Stimulated activated CD4-positive, alpha-beta T cell treated with anti-CD3 and anti-CD28 coated beads, Interleukin-12 subunit alpha, Interleukin-12 subunit beta, amount 100 ng/mL, for 48 hours (primary cell): ENCODE measurements at places on chromosomes 7 and 10.

DNA sequence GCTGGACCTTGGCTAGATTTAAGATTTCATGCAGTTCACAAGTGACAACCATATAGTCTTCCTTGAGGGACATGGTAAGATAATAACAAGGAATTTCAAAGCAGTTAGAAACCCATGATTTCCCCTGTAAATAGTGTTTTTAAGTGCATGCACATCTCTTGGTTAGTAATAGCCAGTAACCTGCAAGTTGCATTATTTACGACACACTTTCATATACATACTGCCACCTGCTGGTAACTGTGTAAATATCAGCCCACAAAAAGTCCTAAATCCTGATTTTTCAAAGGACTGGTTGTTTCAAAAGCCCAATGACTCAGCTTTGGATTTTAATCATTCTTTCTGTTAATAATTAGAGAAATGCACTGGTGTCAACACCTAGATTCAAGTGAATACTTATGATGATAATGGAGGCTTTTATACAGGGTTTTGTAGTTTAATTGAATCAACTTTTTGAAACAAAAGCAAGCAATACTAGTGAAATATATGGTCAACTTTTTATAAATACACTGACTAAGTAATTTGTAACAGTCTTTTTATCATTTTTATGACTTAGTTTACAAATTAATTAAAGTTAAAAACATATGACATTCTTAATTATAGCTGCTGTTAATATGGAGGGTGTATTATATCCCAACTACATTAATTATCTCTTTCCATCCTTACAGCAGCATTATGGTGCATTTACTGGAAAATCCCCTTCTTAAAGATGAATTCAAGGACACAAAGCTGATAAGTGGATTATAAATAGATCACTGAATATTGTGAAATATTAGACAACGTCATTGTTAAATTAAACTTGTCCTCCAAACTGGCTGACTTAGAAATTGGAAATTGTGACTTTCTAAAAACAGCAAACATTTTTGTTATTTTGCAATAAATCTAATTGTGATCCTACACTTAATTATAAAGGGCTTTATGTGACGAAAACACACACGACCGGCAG is 367.7 kb upstream of the SEMA3D start:
- DNase-seq = no peak

DNA sequence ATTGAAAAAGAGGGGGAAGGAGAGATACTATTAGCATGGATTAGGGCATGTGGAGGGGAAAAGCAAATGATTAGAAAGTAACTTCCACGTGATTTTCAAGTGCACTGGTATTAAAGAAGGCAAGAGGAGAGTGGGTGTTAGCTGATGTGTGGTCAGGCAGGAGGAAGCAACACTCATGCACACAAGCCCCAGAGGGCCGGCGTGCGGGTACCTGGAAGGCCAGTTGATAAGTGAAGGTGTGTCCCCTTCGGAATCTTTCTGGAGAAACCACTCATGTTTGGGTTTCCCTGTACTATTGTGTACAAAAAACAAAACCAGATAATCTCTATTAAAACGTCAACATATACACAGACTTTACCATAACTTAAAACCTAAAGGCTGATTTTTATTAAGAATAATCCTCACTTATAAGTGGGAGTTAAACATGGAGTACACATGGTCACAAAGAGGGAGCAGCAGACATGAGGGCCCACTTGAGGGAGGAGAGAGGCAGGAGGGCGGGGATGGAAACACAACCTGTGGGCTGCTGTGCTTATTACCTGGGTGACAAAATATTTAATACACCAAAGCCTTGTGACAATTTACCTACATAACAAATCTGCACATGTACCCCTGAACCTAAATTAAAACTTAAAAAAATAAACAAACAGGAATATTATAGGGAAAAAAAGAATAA is 98.9 kb downstream of the SVIL start:
- DNase-seq = no peak

DNA sequence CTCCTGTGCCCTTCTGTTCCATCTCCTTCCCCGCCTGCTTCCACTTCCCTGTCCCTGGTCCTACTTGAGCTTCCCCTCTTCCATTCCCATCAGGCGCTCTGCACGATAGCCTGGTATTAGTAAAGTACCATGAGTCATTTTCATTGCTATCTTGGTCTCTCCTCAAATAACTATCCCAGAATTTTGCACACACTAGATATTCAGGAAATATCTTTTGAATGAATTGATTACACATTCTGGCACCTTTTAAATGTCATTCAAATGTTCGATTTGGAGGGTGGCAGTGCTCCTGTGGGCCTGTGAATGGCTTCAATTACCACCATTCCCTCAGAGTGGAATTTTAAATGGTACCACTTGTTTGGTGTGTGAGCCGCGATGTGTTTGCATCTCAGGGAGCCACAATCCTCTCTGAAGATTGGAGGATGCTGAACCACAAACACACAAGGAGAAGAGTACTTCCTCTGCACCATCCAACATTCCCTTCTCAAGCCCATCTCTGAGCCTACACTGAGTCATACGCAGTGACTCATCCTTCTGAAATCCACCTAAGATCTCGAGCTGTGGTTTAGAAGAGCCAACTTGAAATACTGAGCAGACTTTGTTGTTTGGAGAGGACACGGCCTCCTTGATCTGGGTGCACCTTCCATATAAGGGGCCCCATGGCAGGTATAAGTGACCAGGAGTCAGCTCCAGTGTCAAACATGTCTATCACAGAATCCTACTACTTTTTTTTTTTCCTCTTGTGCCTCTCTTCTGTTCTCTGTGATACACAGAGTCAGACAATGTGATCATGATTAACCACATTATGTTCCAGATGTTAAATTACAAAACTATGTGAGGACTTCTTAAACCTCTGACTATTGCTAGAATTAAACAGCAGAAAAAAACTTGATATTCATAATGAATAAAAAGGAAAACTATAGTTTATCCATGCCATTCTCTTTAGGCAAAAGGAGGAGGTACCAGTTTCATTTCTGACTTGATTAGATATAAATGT is 81.9 kb downstream of the BMPER start:
- no peak for DNase-seq

- DNase-seq = peak; percentile 42
Measured at GRCh38 chr7:150357270-150357669, 11.4 kb upstream of the REPIN1 start.

DNA sequence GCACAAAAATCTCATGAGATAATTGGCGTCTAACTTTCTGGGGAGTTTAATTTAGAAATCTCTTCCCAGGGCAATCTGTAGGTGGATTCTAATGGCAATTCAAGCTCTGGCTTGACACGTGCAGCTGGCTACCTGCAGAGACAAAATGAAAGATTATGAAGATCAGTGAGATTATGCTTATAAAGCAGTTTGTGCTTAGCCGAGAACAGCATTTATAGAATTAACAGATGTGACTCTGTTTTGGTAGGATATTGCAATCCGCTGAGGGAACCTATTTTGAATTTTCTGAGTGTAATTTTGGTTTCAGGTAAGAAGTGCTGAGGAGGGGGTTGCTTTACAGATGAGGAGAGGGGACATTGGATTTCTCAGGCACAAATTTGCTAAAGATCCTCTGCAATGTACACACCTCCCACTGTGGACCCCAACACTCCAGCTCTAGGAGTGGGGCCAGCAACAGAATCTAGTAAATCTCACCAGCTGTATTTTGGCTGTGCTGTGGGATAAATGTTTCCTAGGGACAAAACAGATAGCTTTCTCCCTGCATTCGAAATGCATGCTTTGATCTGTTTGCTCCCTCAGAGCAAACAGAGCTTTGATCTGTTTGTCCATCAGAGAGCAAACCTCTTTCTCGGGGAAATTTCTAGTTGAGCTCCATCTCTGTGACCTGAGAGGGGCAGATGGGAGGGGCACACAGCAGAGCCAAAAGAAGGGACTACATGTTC is 7.4 kb downstream of the GJD4 start:
- no peak for DNase-seq

DNA sequence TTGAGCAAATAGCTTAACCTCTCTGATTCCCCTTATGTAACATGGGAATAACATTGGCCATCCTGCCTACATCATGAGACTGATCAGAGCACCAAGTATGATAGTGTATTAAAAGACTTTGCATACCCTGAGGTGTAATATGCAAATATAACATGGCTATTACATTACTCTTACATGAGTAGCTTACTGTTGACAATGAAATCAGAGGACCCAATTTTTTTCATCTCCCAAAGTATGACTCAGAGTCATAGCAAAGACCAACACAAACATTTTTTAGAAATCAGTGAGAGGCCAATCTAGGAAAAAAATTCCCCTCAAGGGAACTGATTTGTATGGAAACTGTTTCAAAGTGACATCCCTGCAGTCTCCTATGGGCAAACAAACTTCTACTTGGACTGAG is 47.0 kb upstream of the TMEM140 start:
- no peak for DNase-seq

DNA sequence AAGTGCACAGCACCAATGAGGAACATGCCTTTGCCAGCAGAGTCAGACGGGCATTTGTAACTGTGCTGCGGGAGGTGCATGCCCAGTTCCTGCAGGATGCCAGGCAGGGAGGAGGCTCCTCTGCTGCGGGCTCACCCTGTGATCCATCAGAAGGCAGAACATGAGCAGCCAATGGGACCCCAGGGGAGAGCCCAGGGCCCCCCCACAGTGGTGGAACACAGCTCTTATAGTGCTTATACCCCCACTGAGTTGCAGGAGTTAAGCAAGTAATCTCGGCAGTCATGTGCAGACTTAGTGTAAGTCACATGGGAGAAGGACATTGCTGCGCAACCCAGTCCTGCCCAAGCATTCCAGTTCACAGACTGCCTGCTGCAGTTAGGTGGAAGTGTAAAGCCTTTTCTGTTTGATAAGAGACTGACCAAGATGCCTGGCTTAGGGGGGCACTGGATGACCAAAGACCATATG is 120.3 kb upstream of the TMEM106B start:
- no peak for DNase-seq

GRCh38 chr10:63236113-63236935 is 103.2 kb downstream of the NRBF2 start:
- peak; percentile 17 for DNase-seq

- DNase-seq = no peak
Measured at GRCh38 chr10:132878091-132878729, 64.2 kb downstream of the CFAP46 start.
